ENCODE measurements at places on chromosomes 5 and 9. TPM values are rescaled to one million over a fixed set of nuclear protein-coding genes. Genes with fewer than 3 reads are reported as not detected.

Gene TRIM7
- 25.8 TPM for total RNA-seq

Gene PCDHGA5
- 0.67 TPM for total RNA-seq

Gene SPATA31A3
- total RNA-seq: not detected

Gene WNT8A
- total RNA-seq: not detected

Gene DNM1
- 18.7 TPM for total RNA-seq

Gene ANKDD1B
- 0.10 TPM for total RNA-seq

Gene THBS4
- 0.31 TPM for total RNA-seq

Gene QSOX2
- total RNA-seq: 40.0 TPM

Gene IFNK
- not detected for total RNA-seq

GRCh38 chr5:124157320-124157719 lies 589.1 kb downstream of the ZNF608 start:
- H3K27ac ChIP-seq: peak overlapping the region; percentile 58
- DNase-seq: no peak
- H3K4me1 ChIP-seq: peaks cover 7% of the 10 kb centered on the region
- H3K4me3 ChIP-seq: peak overlapping the region; percentile 40
- H3K27me3 ChIP-seq: no peaks in the 10 kb centered on the region

DNA sequence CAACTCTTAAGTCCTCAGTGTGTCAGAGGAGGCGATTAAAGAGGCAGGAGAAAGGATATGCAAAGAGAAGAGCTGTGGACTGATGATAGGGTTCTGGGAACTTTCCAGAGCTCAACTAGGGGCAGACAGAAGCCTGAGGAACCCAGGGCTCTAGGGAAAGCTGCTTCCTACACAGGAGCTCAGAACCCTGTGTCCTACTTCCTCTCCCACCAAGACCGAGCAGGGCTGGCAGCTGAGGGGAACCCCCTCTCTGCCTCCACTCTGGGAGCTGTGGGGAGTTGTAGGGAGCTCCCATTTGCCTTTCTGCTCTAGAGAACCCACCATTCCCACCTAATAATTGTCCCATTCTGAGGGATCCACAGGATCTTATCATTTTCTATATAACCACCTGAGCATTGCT lies 674.3 kb downstream of the ACTL7B start:
- no peak for DNase-seq
- H3K4me3 ChIP-seq: no peak overlapping the region
- H3K36me3 ChIP-seq: no peaks in the 10 kb centered on the region
- no peak overlapping the region for H3K27ac ChIP-seq

DNA sequence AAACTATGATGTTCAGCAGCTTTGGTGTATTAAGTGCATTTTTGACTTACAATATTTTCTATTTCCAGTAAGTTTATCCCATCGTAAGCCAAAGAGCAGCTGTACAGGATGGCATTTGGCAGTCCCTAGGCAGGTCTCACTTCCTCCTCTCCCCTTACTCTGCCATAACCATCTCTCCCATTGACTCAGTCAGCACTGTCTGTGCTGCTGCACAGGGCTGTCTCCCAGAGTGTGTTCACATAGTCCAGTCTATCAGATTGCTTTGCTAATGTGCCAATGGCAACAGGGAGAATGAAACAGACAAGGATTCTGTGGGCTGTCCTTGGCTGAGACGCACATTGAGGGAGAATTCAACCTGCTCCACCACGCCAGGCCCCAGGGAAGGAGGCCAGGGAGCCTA lies 47.0 kb upstream of the CAST start:
- no peaks in the 10 kb centered on the region for H3K4me1 ChIP-seq
- peaks cover 3% of the 10 kb centered on the region for H3K27me3 ChIP-seq
- H3K36me3 ChIP-seq: no peaks in the 10 kb centered on the region
- no peak for DNase-seq

DNA sequence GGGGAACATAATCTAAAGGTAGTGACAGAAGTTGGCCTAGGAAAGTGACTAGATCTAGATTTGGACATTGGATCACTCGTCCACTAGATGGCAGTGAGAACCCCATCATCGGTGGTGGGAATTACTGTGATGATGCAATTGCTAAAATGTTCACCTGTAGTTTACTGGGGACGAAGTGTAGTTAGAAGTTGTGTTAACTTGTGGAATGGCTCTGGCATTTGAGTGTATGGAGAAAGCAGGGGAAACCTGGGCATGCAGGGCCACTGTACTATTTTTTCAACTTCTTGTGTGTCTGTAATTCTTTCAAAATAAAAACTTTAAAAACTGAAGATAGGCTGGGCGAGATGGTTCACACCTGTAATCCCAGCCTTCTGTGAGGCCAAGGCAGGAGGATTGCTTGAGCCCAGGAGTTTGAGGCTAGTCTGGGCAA lies 75.5 kb downstream of the PHAX start:
- no peaks in the 10 kb centered on the region for H3K27me3 ChIP-seq
- H3K27ac ChIP-seq: peak overlapping the region; percentile 18
- no peak overlapping the region for H3K4me3 ChIP-seq
- DNase-seq: peak; percentile 64
- no peaks in the 10 kb centered on the region for H3K36me3 ChIP-seq
- peaks cover 6% of the 10 kb centered on the region for H3K4me1 ChIP-seq

DNA sequence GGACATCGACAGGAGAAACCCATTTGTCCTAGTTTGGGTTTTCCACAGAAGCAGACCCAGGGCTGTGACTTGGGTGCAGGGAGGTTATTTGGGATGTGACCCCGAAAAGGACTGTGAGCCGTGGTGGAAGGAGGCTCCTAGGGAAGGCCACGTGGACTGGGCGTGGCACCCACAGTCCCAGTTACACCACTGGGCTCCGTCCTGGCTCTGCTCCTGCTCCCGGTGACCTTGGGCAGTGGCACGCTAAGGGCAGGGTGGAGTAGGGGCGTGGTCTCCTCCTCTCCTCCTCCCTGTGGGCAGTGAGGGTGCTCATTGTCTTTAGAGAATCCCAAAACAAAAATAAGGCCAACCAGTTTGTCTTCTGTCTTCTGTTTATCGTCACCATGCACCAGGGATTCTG lies 190.1 kb downstream of the GADD45G start:
- H3K4me3 ChIP-seq: no peak overlapping the region
- H3K36me3 ChIP-seq: no peaks in the 10 kb centered on the region
- no peaks in the 10 kb centered on the region for H3K27me3 ChIP-seq
- H3K27ac ChIP-seq: no peak overlapping the region
- no peak for DNase-seq

GRCh38 chr9:100056561-100056960 lies 42.2 kb downstream of the ERP44 start:
- no peak for DNase-seq
- H3K27me3 ChIP-seq: no peaks in the 10 kb centered on the region
- H3K4me1 ChIP-seq: no peaks in the 10 kb centered on the region
- no peak overlapping the region for H3K4me3 ChIP-seq

GRCh38 chr5:79201206-79201605 lies 34.7 kb upstream of the JMY start:
- H3K4me1 ChIP-seq: no peaks in the 10 kb centered on the region
- no peak overlapping the region for H3K4me3 ChIP-seq
- no peaks in the 10 kb centered on the region for H3K36me3 ChIP-seq

DNA sequence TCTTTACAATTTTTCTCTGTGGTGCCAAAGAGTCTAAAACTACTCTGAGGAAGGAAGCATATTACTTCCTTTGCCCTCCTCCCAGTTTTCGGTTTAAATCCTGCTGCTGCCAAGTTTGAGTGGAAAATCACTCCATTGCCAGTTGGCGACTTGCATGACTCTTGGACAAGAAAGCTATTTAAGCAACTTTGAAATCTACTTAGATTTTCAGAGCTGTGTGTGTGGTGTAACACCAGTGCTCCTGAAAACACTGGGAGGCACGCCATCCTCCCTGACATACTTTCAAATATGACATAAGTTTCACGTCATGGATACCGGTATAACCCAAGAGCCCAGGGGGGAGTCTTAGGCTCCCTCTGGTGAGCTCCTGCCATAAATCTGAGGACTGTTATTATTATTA lies 83.5 kb upstream of the RIOK2 start:
- DNase-seq: no peak
- no peaks in the 10 kb centered on the region for H3K4me1 ChIP-seq
- H3K4me3 ChIP-seq: no peak overlapping the region
- no peaks in the 10 kb centered on the region for H3K27me3 ChIP-seq
- H3K27ac ChIP-seq: no peak overlapping the region
- no peaks in the 10 kb centered on the region for H3K36me3 ChIP-seq

DNA sequence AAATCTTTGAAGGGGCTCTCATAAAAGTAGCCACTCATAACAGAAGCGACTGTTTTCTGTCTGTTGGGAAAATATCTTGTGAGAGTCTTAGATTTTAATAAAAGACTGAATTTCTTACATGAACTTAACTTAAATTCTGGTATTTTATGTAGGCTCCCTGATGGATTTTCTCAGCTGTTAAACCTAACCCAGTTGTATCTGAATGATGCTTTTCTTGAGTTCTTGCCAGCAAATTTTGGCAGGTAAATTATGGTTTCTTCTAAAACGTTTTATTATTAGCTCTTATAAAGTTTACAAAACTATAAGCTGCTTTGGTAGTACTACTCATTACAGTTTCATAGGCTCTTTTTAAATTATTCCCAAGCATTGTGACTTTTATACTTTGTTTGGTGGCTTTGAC lies 87.0 kb downstream of the ERBIN start:
- peaks cover 4% of the 10 kb centered on the region for H3K4me1 ChIP-seq
- no peak overlapping the region for H3K27ac ChIP-seq
- no peak for DNase-seq
- H3K27me3 ChIP-seq: no peaks in the 10 kb centered on the region
- peaks cover 12% of the 10 kb centered on the region for H3K36me3 ChIP-seq

DNA sequence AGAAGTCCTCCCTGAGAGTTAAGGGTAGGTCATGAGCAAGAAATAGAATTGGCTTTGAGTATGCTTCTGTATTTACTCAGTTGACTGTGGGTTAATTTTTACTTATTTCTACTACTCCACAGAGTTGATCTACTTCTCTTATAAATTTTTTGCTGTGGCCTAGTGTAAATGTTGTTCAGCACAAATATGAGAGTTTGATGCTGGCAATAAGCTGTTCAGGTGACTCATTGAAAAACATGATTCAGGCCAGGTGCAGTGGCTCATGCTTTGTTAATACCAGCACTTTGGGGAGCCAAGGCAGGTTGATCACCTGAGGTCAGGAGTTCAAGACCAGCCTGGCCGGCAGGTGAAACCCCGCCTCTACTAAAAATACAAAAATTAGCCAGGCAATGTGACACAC lies 4.5 kb upstream of the CDK7 start:
- peaks cover 14% of the 10 kb centered on the region for H3K36me3 ChIP-seq
- no peaks in the 10 kb centered on the region for H3K27me3 ChIP-seq
- H3K4me1 ChIP-seq: no peaks in the 10 kb centered on the region
- DNase-seq: no peak

GRCh38 chr9:113205432-113205831 lies 15.6 kb downstream of the FKBP15 start:
- H3K4me3 ChIP-seq: no peak overlapping the region
- H3K27me3 ChIP-seq: no peaks in the 10 kb centered on the region
- H3K36me3 ChIP-seq: peaks cover 2% of the 10 kb centered on the region
- no peak for DNase-seq

DNA sequence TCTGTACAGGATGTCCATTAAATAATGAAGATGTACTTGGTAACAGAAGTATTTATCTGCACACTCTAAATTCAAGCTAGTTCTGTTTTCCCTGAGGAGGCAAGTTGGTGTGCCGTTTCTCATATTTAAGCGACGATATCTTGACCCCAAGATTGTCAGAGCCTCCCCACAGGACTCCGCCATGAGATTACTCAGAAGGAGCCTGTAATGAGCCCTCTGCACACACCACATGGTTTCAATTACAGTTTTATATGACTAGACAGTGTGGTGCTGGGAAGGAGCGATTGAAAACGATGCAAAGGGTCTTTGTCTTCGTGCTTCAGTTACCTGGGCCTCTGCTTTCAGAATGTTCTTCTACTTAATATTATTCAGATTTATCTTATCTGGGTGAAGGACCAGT lies 840.4 kb upstream of the WWC1 start:
- H3K4me1 ChIP-seq: no peaks in the 10 kb centered on the region
- no peaks in the 10 kb centered on the region for H3K27me3 ChIP-seq
- no peaks in the 10 kb centered on the region for H3K36me3 ChIP-seq

DNA sequence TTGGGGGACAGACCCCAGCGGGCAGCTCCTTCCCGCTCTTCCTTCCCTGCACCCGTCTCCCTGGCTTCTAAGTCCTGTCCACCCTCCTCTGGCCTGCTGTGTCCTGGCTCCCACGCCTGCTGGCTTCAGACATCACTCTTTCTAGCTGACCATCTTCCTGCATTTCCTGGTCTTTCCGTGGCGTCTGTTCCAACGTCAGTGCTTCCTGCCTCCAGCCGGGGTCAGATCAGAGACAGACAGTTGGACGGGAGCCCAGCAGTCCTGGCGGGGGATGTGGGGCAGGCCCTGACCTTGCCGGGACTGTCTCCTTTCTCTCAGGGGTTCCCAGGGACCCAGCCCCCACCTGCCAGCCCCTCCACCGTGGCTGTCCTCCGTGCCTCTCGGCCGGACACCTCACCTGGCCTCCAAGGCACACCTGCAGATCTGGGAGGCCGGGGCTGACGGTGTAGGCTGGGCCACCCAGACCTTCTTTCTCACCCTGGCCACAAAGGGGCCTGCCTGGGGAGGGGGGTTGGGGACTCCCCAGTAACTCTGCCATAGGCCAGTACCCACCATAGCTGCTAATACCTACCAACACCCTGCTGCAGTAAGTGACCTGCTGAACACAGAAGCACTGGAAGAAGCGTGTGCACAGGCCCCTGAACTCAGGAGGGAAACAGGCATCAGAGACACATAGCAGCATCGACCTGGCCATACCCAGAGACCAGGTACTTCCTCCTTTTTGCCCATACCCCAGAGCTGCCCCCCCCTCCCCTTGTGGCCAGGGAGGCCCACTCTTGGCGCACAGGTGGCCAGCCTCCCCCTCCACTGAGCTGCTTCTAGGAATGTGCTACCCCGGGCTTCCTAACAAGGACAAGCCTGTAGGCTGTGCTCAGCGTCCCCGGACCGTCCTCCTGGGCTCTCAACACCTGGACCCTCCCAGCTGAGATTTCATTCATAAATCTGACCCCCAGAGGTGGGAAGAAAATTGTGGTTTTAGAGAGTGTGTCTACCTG lies 5.1 kb downstream of the NRARP start:
- peak overlapping the region; percentile 87 for H3K27ac ChIP-seq
- no peak for DNase-seq
- H3K4me3 ChIP-seq: no peak overlapping the region
- H3K4me1 ChIP-seq: peaks cover 30% of the 10 kb centered on the region

DNA sequence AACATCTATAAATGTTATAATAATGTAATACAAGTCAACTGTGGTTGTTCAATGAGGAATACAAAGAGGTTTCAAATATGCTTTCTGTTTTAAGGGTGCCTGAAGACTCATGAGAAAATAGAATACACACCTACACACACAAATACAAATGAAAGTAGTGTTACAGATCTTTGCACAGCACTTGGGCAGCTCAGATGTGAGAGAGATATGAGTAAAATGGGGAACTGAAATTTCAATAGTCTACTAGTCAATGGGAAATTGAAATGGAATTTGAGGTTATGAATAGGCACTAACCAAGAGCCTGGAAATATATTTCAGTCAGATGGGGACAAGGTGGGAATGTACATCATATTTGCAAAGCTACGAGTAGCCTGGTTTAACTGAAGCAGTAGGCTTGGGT lies 96.6 kb downstream of the ISL1 start:
- no peaks in the 10 kb centered on the region for H3K27me3 ChIP-seq
- no peak overlapping the region for H3K27ac ChIP-seq
- no peaks in the 10 kb centered on the region for H3K4me1 ChIP-seq
- DNase-seq: no peak
- no peak overlapping the region for H3K4me3 ChIP-seq
